ENCODE measurements at places on chromosomes 13 and 19.

DNA sequence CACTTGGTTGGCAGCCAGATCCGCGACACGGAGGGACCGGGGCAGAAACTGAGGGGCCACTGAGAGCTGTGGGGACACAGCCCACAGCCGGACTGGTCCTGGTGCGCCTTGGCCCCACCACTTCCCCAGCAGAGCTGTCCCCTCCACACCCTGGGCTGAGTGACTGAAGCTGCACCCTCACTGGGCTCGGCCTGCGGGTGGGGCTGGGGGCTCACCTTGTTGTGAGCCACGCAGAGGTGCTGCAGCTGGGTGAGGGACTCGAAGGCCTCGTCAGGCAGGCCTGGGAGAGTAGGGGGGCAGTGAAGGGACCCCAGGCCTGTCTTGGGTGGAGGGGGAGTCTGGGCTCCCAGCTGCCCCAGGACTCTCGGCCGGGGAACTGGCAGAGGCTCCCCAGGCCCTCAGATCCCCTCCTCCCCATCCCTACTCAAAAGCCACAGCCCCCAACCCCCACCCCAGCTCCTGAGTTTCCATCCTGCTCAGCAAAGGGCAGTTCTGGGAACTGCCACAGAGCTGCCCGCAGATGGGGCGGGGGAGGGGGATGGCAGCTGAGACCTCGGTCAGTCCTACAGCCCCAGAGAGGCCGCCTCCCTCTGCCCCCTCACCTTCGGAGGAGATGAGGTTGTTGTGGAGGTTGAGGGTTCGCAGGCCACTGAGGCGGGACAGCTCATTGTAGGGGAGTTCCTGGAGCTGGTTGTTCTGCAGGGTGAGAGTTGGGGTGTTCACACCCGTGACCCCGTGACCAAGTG is 2.3 kb downstream of the PODNL1 start:
- DNase-seq, result no peak

DNA sequence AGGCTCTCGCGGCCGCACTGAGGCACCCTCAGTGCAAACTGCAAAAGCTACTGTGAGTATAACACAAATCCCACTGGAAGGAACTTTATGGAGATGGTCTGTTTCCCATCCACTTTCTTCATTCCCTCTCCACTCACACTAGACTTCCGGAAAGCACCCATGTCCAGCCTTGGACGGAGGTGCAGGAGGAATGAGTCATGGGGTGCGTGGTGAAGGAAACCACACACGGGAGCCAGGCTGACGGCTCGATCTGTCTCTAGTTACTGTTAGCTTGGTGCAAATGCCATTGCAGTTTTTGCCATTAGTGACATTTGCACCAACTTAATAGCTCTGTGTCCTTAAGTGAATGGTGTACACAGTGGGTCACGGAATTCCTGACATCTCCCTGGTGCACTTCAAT is 14.6 kb downstream of the NLRP8 start:
- no peak for DNase-seq

DNA sequence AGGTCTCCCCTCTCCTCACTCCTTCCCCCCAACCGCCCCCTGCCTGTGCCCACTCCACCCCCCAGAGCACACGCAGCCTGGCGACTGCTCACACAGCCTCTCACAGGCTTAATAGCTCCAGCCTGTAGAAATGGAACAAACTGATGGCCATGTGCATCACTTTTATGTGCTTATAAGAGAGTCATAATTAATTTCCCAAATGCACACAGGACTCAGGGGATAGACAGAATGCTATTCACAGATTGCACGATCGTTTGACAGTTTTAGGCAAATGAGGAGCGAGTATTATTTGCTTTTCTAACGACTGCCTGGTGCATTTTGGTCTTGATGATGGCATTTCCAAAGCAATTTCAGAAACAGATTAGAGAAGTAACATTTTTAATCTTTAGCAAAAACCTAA is 97.7 kb upstream of the VSTM2B start:
- no peak for DNase-seq

GRCh38 chr13:44826591-44827350 is 162.5 kb downstream of the NUFIP1 start:
- DNase-seq, result no peak
